ENCODE measurements at places on chromosomes 11 and 22. TPM values are rescaled to one million over a fixed set of nuclear protein-coding genes. Genes with fewer than 3 reads are reported as not detected.

- DNase-seq: no peak
These were observed 590 bp downstream of the ATG13 start for GRCh38 chr11:46617972-46618314.

Gene DGCR6
- 10.2 TPM for total RNA-seq

DNA sequence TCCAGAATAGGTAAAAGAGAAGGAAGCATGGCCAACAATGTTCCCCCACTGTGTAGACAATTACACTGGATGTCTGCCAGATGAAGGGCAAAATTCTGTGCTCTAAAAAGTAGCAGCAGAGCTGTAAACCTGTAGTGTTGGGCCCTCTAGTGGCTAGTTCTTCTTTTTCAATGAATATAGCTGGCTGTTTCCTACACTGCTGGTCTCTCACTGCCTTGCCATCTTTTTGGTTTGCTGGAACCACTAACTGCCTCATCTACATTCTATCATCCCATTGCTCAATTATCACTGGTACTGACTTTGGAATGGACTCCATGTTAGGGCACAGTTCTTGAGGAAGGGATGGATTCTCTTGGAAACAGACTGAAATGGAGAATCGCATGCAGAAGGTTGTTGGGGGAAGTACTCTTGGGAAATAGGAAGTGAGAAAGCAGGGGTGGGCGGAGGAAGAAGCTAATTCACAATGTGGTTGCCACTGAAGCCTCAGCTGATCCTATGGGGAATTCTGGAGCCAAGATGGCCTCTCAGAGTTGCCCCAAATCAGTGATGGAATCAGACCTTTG lies 17.9 kb downstream of the KCNE3 start:
- peak; percentile 69 for DNase-seq

DNA sequence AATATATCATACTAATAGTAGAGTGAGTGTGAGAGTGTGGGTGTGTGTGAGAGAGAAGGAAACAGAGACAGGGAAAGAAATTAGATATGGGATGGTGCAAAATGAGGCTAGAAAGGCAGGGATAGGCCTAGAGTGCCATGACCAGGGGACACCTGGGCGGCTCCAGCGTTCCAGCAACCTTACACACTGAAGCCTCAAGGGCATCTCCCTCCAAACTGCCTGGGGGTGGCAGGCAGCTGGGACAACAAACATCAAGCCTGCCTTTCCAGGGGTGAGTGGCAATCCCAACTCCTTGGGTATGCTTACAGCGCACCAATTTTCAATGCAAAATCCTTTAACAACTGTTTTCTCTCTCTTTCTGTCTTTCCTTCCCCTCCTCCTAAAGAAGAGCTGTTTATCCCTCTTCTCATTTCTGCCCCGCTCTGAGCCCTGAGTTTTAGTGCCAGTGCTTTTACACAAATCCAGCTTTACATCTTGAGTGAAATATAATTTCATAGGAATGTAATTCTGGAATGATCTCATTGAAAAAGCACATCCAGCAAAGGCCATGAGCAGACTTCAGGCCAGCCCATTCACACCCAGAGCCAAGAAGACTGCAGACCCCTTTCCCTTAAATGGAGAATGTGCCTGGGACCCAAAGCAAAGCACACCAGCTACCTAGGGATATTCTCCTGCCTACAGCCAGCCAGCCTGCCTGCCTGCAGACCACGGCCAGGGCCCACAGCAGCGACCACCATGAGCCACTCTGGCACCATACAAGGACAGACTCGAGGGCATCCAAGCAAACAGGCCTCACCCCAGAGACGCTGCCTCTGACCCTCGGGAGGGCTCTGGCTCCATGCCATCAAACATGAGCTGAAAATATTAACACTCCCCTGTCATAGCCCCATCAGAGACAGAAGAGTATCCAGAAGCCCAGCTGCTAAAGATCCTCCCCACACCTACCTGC lies 90.3 kb downstream of the RPL27A start:
- DNase-seq: no peak

- DNase-seq: no peak
These were observed 9.3 kb upstream of the ADORA2A start for GRCh38 chr22:24417901-24418641.

GRCh38 chr22:41915035-41915785 lies at the start of gene SHISA8:
SHISA8 (minus strand) TSS chr22:41915074; CDS start chr22:41914667, 407 bp downstream.
- no peak for DNase-seq

Gene KREMEN1
- 0.68 TPM for total RNA-seq

DNA sequence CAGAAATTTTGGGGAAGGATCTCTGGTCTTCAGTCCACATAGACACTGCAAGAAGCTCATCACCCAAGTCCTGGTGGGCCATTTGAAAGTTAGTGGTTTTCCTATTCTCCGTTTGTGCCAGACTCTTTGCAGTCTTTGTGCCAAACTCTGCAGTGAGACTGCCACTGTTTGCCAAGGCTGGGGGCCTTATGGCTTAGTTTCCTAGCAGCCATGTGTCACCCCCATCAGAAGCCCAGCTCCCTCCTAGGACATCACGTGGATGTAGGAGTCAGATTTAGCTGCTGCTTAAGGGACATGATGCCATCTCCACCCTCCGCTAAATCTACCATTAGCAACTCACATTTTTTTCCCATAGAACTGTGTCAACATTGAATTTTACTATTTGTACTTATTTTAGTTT lies 220.0 kb downstream of the C11orf91 start:
- DNase-seq: no peak

Gene OR4D11
- total RNA-seq: not detected

- DNase-seq: no peak
These were observed 72.9 kb upstream of the OR4C15 start for GRCh38 chr11:55481416-55481815.

Gene UCP3
- 0.10 TPM for total RNA-seq

DNA sequence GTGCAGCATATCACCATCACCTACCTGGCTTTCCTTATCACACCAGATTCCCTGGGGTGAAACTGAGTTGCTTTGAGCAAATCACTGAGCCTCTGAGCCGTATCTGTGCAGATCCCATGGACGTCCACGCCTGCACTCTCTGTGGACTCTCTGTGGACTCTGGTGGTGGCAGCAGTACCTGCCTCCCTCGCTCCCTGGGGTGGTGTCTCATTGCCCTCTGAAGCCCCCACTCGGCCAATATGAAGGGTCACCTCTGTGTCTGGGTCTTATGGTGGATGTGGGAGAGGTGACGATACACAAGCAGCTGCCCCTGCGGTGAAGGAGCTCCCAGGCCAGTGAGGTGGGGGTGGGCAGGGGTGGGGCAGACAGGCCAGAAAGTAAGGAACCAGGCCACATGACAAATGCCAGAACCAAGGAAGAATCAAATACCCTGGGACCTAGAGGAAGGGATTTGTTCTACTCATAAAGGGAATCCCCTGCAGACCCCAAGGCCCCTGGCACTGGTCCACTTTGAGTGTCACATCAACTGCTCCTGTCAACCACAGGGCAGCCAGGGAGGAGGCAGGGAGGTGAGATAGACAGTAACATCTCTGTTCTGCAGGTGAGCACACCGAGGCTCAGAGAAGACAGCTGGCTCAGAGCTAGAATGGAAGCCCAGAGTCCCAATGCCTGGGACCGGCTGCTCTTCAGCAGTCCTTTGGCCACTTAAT lies 9.2 kb upstream of the CHST1 start:
- no peak for DNase-seq
